ENCODE measurements at places on chromosomes 5 and 9.

DNA sequence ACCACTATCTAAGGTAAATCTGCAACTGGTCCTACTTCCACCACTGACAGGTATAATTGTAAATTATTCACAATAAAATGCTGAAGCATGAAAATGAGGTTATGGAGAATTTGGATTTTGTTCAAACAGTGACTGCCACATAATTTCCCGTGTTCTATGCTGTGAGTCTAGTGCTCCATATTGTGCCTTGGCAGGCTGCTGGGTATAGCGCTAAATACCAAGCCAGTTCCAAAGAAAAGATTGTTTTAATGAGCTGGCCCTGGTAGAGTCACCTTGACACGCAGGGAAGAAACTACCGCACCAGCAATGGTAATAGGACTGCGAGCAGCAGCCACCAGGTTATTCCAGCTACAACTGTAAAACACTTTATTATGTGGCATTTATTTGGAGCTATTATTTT lies 30.4 kb downstream of the PSMB7 start:
- no peak for DNase-seq

DNA sequence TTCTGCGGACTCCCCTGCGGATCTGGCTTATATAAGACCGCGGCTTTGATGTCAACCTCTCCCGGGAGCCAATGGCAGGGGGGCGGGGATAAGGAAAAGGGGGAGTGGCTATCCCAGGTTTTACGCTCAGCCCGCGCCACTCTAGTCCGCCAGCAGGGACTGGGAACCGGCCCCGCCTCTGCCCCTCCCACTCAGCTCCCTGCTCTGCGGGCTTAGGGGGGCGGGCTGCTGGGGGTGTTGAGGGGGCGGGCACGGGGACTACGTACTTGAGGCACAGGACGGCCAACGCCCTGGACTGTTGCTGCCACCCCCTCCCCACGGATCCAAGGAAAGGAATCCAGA lies at the start of gene HAND1:
HAND1 (minus strand) TSS at position 4 of the 342 bp plus-strand sequence. CDS start 219 bp downstream, outside the sequence.
- DNase-seq, result no peak

- no peak for DNase-seq
Measured at GRCh38 chr5:7420510-7421280, 24.8 kb downstream of the ADCY2 start.

DNA sequence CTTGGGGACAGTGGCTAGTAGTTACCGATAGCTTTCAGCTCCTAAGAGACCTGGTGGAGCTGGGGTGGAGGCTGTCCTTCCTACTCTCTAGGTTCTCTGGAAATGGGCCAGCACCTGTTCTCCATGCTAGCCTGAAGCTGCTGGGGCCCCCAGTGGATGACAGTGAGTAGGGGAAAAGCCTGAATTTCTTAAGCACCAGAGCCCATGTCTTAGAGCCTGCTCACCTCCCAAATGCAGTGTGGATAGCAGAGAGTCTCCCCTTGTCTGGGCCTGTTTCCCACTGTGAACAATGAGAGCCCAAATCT lies 105.8 kb downstream of the DAB2IP start:
- no peak for DNase-seq

DNA sequence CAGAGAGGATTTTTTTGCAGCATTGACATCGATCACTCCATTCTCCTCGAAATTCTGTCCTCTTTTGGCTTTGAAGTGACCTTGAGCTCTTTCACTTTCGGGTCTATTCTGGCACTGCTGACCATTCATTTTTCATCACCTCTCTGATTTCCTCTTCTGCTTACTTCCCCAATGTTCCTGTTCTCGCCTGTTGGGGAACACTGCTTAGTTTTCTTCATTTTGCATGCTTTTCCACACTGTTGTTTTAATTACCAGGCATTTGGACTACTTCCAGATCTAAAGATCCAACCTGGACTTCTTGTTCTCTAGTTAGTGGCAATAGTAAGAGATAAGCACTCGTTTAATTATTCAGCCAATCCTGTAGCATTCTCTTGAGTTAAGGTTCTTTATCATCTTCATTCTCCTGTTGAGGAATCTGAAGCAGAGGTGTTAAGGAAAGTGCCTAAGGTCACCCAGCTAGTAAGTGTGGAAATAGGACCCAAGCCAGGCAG lies 53.4 kb downstream of the MAN2A1 start:
- no peak for DNase-seq

DNA sequence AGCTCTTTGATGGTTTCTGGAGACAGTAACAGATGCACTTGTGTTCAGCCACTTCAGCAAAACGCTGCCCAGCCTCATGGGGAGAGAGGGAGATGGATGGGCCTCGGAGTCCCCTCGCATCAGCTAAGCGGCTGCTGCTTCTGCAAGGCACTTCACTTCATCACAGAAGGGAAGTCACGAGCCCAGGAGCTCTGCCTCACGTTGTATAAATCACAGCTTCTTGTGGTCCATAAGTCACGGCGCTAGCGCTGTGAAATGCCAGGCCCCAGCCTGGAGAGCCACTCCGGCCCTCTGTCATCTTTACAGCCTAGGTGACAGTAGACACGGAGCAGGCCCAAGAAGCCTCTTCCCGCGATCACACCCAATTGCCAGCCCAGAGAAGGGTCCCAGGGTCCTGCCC lies 23.4 kb downstream of the DBH start:
- DNase-seq, result no peak

All from epithelial cell of prostate (primary cell).